ENCODE measurements at places on chromosomes 6 and 20. TPM values are rescaled to one million over a fixed set of nuclear protein-coding genes. Genes with fewer than 3 reads are reported as not detected.

ZC3H12D gene
- total RNA-seq, result 0.10 TPM

SH3BGRL2 gene
- 1.8 TPM for total RNA-seq

CRNKL1 gene
- total RNA-seq, result 15.6 TPM

ULBP2 gene
- 1.8 TPM for total RNA-seq

HCK gene
- not detected for total RNA-seq

ADGRF5 gene
- total RNA-seq, result 3.8 TPM
